ENCODE measurements at places on chromosomes 16 and 17.

- no peak for DNase-seq
These were observed 39.4 kb upstream of the PHB1 start for GRCh38 chr17:49454050-49454449.

- no peak for DNase-seq
These were observed 5.7 kb downstream of the KRT33B start for GRCh38 chr17:41363881-41364280.

DNA sequence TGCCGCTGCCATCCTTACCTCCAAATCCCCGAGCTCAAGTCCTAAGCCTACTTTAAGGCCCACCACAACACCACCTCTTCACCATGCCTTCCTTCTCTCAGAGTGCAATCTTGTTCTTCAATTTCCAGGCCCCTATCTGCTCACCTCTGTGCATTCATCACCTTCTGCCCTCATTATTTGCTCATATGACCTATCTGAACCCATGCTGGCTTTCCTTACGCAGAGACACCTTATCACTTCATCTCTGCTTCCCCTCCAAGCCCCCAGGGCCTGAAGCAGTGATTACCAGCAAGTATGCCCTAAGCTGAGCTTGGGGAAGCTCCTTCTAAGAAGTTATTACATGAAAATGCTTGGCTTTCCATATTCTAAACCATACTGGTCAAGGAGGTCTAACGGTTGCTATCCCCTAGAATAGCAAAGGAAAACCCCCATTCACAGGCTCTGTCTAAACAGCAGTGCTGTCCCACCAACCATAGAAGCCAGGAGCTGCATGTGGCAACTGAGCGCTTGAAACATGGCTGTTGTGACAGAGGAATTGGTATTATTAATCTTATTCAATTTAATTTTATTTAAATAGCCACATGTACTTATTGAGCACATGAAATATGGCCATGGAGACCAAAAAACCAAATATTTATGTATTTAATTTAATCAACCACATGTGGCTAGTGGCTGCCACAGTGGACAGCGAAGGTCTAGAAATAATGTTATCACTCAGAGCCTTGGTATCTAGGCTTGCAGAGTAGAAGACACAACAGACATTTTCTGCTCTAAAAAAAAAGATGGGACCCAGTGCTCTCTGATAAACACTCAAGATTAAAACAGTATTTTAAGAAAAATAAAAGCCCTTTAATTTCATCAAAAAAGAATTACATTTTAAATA is 13.9 kb downstream of the USP7 start:
- DNase-seq, result no peak

- no peak for DNase-seq
These were observed 4.5 kb upstream of the ZNF287 start for GRCh38 chr17:16573466-16573865.

DNA sequence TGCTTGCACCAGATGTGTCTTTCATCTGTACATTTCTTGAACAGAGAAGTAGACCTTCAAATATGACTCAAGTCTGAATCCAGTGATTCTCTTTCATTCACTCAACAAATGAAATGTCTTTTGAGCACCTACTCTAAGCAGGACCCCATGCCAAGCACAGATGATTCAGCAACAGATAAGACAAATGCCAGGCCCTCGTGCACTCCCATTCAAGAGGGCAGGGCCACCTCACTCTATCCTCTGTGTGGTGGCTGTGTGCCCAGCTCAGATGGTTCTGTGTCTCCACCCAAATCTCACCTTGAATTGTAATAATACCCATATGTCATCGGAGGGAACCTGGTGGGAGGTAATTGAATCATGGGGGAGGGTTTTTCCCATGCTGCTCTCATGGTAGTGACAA is 74.1 kb upstream of the NKD1 start:
- DNase-seq, result no peak

GRCh38 chr17:42806249-42806648 is 7.6 kb downstream of the CNTD1 start:
- DNase-seq, result no peak

DNA sequence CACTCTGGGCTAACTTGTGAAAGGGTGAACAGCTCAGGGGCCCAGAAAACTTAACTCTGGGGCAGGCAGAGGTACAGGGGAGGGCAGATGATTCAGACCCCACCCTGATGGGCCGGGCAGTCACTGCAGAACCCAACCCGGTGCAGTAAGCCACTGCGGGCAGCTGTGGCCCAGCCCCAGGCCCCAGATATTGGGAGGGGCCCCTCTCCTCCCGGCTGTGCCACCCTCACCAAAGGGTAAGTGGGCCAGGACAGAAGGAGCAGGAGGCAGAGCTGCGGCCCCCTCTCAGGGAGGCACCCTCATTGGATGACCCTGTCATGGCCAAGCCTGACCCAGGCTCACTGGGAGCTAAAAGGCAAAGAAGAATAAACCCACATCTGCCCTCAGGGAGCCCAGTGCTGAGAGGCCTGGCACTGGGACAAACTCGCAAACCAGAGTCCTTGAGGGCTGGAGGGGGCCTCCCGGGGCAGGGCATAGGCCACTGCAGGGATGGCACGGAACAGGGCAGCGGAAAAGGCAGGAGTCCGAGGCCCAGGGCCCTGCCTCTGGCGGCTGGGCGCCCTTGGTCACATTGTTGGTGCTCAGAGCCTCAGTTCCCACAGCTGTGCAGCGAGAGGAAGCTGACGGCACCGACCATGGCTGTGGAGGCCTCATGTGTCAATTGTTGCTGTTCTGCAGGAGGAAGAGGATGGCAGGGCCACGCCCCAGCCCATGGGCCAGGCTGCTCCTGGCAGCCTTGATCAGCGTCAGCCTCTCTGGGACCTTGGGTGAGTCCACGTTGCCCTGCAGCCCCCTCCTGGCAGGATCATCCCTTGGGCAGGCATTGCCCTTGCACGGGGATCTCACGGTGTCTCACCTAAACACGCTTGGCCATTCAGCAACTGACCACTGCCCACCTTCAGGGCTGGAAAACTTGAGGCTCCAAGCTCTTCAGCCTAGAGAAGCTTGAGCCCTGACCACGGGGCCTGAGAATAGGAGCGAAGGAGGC is 3.1 kb downstream of the ITGB4 start:
- DNase-seq, result no peak

DNA sequence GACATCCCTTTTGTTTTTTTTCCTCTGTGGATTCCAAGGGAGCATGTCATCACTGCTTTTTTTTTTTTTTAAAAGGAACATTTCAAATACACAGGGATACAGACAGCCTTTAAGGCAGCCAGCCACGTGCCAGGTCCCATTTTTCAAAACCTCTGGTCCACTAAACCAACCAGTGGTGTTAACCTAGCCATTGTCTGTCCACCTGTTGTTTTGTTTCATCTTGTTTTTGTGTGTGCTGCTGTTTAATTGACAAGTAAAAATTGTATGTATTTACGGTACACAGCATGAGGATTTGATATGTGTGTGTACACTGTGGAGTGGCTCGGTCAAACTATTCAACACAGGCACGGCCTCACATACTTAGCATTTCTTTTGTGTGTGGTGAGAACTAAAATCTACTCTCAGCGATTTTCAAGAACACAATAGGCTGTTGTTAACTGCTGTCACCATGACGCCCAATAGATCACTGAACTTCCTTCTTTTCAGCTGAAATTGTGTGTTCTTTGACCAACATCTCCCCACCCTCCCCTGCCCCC is 19.2 kb downstream of the TMEM114 start:
- DNase-seq, result no peak

Measured in OCI-LY7 (cell line).